ENCODE measurements at places on chromosomes 2 and 18. TPM values are rescaled to one million over a fixed set of nuclear protein-coding genes. Genes with fewer than 3 reads are reported as not detected.

DNA sequence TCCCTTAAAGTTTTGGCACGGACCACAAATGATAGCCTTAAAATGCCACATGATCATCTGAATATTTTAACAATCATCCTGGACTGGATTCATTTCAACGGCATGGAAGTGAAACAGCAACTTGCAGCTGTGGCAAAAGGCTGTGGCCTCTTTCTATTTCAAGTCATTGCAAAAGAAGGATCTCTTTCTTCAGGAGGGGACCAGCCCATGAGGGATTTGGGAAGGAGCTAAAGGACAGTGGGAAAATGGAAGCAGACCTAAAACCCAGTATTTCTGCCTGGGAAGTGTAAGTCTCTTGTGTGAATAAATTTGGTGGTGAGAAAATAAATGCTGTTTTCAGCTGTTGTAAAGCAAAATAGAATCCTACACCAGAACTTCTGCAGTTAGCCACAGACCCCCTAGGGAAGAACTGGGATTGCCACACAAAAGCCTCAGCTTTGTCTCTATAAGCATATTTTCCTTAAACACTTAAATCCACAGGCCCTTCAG is 107.3 kb upstream of the ZFP36L2 start:
- H3K4me1 ChIP-seq, result peaks cover 68% of the 10 kb centered on the region
- peak overlapping the region; percentile 6 for H3K4me3 ChIP-seq
- H3K27ac ChIP-seq, result peak overlapping the region; percentile 79
- no peak for DNase-seq
- no peaks in the 10 kb centered on the region for H3K36me3 ChIP-seq
- H3K27me3 ChIP-seq, result no peaks in the 10 kb centered on the region

- no peak overlapping the region for H3K27ac ChIP-seq
- no peaks in the 10 kb centered on the region for H3K4me1 ChIP-seq
- H3K4me3 ChIP-seq, result no peak overlapping the region
- H3K27me3 ChIP-seq, result no peaks in the 10 kb centered on the region
- no peak for DNase-seq
Observed at GRCh38 chr18:9025091-9025838, 77.2 kb upstream of the NDUFV2 start.

FAM161A gene
- 3.8 TPM for total RNA-seq

SERPINB2 gene
- 71.5 TPM for total RNA-seq

DNA sequence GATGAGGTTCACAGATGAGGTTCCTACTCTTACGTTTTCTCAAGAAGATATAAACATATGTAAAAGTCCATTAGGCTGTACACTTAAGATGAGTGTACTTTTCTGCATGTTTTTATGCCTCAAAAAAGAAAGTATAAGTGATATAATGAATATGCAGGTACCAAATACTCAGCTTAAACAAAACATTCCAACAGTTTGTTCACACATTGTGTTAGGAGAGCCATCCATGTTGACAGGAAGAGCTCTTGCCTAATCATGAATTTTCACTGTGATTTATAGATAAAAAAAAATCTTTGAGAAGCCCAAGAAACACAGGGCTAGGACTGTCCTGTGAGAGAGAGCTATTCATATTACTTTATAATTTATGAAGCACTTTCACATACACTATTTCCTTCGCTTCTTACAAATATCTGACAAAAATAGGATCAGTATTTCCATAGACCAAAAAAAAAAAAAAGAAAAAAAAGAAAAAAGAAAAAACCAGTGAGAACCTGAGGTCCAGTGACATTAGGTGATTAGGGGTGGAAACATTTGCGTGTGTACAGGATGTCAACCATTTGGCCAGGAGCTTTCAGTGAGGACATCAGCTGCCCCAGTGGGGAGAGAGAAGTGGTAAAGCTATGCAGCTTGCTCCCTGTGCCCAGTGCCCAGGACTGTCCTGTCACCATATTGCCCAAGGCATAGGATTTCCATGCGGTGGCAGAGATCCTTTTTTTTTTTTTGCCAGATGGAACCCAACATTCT is 38.7 kb downstream of the BUB1 start:
- H3K27ac ChIP-seq, result no peak overlapping the region
- no peak for DNase-seq
- no peaks in the 10 kb centered on the region for H3K36me3 ChIP-seq
- no peaks in the 10 kb centered on the region for H3K27me3 ChIP-seq
- no peak overlapping the region for H3K4me3 ChIP-seq
- no peaks in the 10 kb centered on the region for H3K4me1 ChIP-seq

DNA sequence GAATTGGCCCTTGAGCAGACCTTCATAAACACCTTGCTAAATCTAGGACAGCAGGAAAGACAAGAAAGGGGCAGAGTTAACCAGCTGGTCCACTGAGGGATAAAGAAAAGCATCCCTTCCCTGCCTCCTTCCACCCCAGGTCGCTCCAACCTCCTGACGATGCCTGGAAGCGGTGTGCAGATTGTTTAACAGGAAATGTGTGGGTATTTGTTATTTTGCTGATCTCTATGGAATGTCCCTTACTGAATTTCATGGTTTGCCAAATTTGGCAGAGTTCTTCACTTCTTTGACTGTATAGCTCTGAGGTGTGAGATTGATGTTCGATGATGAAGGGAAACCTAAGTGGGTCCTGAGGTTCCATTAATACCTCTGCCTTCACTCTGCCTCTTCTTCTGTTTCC is 72.9 kb downstream of the MAP3K20 start:
- no peak overlapping the region for H3K27ac ChIP-seq
- no peak for DNase-seq
- no peaks in the 10 kb centered on the region for H3K27me3 ChIP-seq
- H3K4me1 ChIP-seq, result peaks cover 2% of the 10 kb centered on the region
- no peaks in the 10 kb centered on the region for H3K36me3 ChIP-seq
- H3K4me3 ChIP-seq, result no peak overlapping the region

DNA sequence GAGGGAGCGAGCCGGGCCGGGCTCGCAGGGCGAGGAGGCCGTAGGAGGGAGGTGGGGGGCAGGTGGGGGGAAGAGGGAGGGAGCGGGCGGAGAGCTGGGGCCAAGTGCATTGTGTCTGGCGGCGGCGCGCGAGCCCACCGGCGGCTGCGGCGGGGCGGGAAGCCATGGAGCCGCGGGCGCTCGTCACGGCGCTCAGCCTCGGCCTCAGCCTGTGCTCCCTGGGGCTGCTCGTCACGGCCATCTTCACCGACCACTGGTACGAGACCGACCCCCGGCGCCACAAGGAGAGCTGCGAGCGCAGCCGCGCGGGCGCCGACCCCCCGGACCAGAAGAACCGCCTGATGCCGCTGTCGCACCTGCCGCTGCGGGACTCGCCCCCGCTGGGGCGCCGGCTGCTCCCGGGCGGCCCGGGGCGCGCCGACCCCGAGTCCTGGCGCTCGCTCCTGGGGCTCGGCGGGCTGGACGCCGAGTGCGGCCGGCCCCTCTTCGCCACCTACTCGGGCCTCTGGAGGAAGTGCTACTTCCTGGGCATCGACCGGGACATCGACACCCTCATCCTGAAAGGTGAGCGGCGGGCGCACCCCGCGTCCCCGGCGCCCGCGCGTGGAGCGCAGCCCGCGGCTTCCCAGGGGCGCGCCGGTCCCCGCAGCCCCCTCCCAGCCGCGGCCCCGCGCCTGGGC is at the start of gene TMEM178A:
Gene TMEM178A, plus strand, starts transcription at position 107 of the 680 bp plus-strand sequence. Its CDS starts 58 bp downstream, at position 165.
- no peaks in the 10 kb centered on the region for H3K36me3 ChIP-seq
- H3K27me3 ChIP-seq, result peaks cover 58% of the 10 kb centered on the region
- H3K4me1 ChIP-seq, result peaks cover 18% of the 10 kb centered on the region
- no peak within 1 kb of the TSS for H3K27ac ChIP-seq

- H3K27me3 ChIP-seq, result no peaks in the 10 kb centered on the region
- H3K36me3 ChIP-seq, result peaks cover 54% of the 10 kb centered on the region
- DNase-seq, result no peak
- H3K27ac ChIP-seq, result no peak overlapping the region
Observed at GRCh38 chr18:79336556-79337142, 59.1 kb upstream of the NFATC1 start.

KIF1A gene
- 2.9 TPM for total RNA-seq

DNA sequence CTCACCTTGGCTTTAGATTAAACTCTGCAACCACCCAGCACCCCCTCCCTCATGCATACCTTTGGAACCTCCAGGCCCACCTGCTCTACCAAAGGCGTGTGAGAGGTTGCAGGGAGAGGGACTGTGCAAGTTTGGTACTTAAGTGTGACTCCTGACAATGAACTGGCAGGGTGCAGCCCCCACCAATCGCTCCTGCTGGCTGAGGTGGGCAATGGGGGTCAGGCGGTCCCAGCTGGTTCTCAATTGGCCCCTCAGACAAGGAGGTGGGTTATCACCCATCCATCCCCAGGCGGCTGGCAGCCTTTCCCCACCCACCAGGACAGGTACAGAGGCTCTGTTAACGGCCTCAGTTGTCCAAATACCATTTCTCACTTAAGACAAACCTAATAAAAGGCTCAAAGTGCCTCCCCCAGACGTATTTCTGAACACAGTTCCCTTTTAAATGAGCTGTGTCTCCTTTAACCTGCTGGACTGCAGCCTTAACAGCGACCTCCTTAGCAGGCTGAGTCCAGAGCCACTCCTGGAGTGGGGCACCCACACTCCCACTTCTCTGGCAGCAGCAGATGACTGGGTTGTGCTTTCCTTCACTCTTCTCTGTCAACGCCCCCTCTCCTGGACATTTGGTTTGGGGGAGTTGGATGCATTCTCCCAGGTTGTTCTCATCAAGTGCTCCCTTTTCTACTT is 169.2 kb upstream of the SMAD2 start:
- H3K27me3 ChIP-seq, result no peaks in the 10 kb centered on the region
- DNase-seq, result no peak
- no peak overlapping the region for H3K27ac ChIP-seq
- no peaks in the 10 kb centered on the region for H3K36me3 ChIP-seq

DNA sequence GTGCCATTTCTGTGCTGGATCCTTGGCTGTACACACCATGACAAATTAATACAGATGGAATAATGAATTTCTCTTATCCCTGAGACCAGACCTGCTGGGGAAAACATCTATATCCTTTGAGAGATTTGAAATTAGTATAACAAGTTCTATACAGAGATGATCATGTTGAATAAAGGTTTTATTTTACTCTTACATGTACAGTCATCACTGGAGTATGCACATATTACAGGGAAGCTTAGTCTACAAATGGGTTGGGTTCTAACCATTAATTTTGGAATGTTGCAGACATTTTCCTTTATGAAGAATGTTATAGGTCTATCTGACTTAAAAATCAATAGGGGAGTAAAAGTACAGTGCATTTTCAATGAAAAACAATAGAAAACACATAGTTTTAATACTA is 29.9 kb upstream of the MMADHC start:
- H3K27me3 ChIP-seq, result no peaks in the 10 kb centered on the region
- no peak overlapping the region for H3K4me3 ChIP-seq
- no peak for DNase-seq
- H3K4me1 ChIP-seq, result peaks cover under 1% of the 10 kb centered on the region

DNA sequence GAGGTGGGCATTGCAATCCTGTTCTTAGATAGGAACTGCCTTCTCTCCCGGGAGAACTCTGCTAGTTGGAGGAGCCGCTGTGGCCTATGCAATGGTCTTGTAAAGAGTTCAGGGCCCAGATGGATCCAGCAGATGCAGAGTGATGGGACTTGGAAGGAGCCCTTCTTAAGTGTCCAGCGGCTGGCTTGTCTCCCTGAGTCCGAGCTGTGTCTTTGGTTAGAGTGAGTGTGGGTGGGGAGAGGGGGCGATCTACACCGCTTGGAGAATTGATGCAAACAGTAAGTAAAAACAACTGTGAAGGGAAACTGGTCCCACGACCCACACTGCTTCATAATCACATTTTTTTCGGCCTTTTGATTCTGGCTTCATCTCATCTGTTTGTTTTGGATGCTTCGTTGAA is 89.8 kb upstream of the CYRIA start:
- no peak overlapping the region for H3K27ac ChIP-seq
- DNase-seq, result no peak
- H3K4me3 ChIP-seq, result no peak overlapping the region
- no peaks in the 10 kb centered on the region for H3K36me3 ChIP-seq

COL6A3 gene
- 50.1 TPM for total RNA-seq

DNA sequence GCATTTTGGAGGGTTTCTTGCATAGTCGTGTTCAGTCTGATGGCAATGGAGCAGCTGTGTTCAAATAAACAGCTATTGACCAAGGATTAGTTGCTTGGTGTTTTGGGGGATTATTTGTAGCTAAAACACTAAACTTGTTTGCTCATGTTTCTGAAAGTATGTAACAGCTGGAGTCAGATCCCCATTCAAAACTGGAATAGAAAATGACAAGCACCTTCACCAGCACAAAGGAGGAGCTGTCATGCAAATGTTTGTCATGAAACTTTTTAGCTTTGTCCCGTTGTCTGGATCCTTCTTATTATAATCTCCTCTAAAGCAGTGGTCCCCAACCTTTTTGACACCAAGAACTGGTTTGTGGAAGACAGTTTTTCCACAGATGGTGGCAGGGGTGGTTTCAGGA is 96.9 kb upstream of the ZNF236 start:
- no peak overlapping the region for H3K4me3 ChIP-seq
- DNase-seq, result no peak
- H3K27me3 ChIP-seq, result no peaks in the 10 kb centered on the region
- no peaks in the 10 kb centered on the region for H3K36me3 ChIP-seq
- H3K4me1 ChIP-seq, result no peaks in the 10 kb centered on the region
- no peak overlapping the region for H3K27ac ChIP-seq

- DNase-seq, result no peak
- no peaks in the 10 kb centered on the region for H3K4me1 ChIP-seq
- H3K27me3 ChIP-seq, result no peaks in the 10 kb centered on the region
- H3K4me3 ChIP-seq, result no peak overlapping the region
Observed at GRCh38 chr2:181047829-181048228, 67.4 kb downstream of the UBE2E3 start.

KIAA2012 gene
- total RNA-seq, result not detected

GRCh38 chr2:30139131-30139870 is 7.5 kb upstream of the YPEL5 start:
- no peak overlapping the region for H3K27ac ChIP-seq
- no peaks in the 10 kb centered on the region for H3K27me3 ChIP-seq
- no peak for DNase-seq
- no peaks in the 10 kb centered on the region for H3K4me1 ChIP-seq
- H3K36me3 ChIP-seq, result no peaks in the 10 kb centered on the region

DNA sequence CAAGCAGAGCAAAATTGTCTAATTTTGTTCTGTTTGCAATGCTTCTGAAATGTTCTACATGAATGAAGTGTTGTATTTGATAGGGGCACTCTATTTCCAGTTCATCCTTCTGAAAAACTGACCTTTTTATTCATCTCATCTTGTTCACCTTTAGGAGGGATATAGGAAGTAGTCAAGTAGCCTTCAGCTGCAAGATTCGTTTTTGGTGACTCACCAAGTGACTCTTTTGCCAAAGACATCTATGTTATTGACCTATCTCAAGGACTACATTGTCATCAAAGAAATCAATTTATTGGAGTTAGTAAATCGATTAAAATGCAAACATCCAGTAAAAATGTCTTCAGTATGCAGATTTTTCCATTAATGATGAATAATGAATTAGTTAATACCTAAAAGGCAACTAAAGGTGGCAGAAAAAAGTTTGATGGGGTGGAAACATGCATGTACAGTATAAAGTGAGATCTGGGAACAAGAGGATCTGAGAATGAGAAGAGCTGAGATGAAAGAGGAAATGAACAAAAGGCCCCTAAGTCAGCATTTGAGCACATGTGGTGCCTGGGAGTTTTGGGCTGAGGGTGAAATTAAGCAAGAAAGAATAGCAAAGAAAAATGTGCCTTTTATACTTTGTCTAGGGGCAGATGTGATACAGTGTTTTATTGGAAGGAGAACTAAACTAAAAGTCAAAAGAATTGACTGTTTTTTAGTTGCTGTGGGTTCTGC is 255.1 kb upstream of the LINC00305 start:
- no peaks in the 10 kb centered on the region for H3K36me3 ChIP-seq
- H3K27me3 ChIP-seq, result no peaks in the 10 kb centered on the region
- DNase-seq, result no peak
- H3K27ac ChIP-seq, result no peak overlapping the region

SDC1 gene
- 724 TPM for total RNA-seq

FAHD2B gene
- total RNA-seq, result 21.5 TPM

TUBA4B gene
- not detected for total RNA-seq
